ENCODE measurements at places on chromosomes 5 and 9.

DNA sequence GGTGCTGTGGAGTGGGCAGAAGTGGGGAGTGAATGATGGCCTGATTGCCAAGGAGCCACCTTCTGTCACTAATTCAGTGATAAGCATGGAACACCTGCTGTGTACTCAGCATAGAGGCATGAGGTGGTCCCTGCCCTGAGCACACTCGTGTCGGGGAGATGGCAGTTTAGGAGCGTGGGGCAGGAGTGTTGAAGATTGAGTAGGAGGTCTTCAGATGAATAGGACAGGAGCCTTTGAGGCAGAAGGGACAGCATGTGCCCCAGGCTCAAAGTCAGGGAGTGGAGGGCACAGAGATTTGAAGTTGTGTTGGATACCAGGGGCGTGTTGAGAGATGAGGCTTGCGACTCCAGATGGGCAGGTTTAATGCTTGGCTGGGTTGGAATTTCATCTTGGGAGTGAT, 55.0 kb downstream of the ZNF618 start:
- DNase-seq: no peak

- no peak for DNase-seq
Observed at GRCh38 chr9:134358662-134359319, 32.5 kb downstream of the RXRA start.

DNA sequence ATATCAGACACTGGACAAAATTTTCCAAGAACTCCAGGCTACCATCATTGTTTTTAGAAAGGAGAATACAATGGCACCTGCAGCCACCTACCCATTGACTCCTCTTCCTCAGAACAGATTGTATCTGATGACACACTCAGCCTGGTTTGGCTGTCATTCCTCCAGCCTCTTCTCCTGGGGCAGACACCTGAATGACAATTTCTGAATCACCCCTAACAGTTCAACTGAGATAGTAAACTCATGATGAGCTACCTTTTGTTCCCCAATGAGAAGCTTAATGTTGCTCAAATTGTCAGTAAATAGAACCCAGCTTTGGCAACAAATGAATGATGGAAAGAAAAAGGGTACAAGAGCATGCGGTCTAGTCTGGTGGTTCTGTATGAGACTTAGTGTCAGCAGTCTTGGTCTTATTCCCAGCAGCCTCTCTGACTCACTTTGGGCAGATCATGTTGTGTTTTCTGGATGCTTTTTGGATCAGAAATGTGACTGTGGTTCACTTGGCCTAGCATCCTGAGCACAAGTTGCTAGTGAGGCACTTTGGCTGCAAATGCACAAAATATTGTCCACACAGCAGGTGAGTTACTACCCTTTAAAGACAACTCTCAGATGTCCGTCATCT, 78.3 kb downstream of the MAMDC2 start:
- no peak for DNase-seq

DNA sequence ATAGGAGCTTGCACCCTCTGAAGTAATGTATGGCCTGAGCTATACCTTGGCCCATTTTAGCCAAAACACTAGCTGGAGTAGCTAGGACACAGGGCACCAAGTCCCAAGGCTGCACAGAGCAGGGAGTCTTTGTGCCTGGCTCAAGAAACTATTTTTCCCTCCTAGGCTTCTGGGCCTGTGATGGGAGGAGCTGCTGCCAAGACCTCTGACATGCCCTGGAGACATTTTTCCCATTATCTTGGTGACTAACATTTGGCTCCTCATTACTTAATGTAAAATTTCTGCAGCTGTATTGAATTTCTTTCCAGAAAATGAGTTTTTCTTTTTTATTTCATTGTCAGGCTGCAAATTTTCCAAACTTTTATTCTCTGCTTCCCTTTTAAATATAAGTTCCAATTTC, 1099.2 kb downstream of the CDH18 start:
- no peak for DNase-seq

GRCh38 chr5:132190161-132190817, 37.4 kb downstream of the P4HA2 start:
- peak; percentile 76 for DNase-seq

GRCh38 chr5:76221311-76221710, 138.1 kb downstream of the SV2C start:
- DNase-seq: no peak

DNA sequence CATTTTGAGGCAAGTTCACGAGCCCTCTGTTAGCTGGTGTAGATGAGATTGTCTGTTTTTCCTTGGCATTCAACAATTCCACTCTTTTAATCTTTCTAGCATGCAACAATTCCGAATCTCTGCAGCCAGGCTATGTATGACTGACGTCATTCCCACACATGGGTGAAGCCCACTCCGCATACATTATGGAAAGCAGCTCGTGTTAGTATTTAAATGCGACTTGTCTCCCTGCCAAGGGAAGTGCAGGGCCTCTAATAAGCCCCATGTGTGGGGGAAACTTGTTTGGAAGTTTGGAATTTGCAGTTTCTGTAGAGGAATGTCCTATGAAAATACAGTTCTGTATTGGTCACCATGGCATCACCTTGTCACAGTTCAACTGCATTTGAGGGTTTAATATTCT, 146.0 kb upstream of the FBXL7 start:
- no peak for DNase-seq

- no peak for DNase-seq
Observed at GRCh38 chr5:43412156-43412555, at the start of gene CCL28. Gene CCL28, minus strand, starts transcription at chr5:43412391. Its CDS starts 75 bp downstream, at chr5:43412316.

- DNase-seq: no peak
Observed at GRCh38 chr9:11318946-11319345, 706.1 kb upstream of the PTPRD start.

GRCh38 chr5:92401492-92401891, 1018.4 kb upstream of the ARRDC3 start:
- DNase-seq: no peak

- DNase-seq: no peak
Observed at GRCh38 chr9:132341177-132341840, 13.5 kb downstream of the SETX start.

- no peak for DNase-seq
Observed at GRCh38 chr9:78010445-78010844, 21.2 kb downstream of the GNAQ start.

- DNase-seq: no peak
Observed at GRCh38 chr9:108322326-108323098, 533.3 kb downstream of the ACTL7B start.

GRCh38 chr5:125485771-125486170, 739.3 kb upstream of the ZNF608 start:
- DNase-seq: no peak

DNA sequence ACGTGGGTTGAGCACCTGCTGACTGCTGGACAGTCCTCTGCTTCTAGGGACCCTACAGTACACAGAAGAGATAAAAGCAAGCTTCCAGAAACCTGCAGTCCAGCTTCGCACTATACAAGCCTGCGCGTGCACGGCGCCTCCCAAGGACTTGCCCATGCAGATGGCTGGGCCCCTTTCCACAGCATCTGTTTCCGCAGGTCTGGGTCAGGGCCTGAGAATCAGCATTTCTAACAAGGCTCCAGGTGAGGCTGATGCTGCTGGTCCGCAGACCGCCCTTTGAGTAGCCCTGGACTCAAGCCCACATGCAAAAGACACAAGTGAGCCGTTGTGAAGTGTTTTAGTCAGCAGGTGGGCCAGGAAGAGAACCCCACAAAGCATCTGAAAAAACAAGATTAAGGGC, 133.1 kb downstream of the HSD17B3 start:
- DNase-seq: no peak

Measured in kidney capillary endothelial cell (primary cell).